ENCODE measurements at places on chromosomes 1 and 21.

GRCh38 chr1:193909406-193910082, 723.1 kb upstream of the B3GALT2 start:
- DNase-seq: no peak

GRCh38 chr1:167442854-167443565, 75.3 kb downstream of the CD247 start:
- DNase-seq: no peak

GRCh38 chr21:42379426-42380215, 13.3 kb upstream of the TFF1 start:
- DNase-seq: no peak

DNA sequence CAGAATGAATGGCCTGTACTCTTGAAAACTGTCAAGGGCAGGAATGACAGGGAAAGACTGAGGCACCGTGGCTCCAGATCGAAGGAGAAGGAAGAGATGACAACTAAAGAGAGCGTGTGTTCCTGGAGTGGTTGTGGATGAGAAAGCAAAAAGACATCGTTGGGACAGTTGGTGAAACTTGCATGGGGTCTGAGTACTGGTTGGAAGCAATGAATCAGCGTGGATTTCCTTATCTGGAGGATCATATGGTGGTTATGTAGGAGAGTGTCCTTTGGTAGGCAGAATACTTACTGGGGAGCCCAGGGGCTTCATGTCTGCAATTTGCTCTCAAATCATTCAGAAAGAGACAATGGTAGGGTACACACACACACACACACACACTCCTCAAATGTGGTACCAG, 13.9 kb downstream of the LEMD1 start:
- no peak for DNase-seq

GRCh38 chr1:221794079-221794670, 52.3 kb upstream of the DUSP10 start:
- DNase-seq: no peak

GRCh38 chr1:44267438-44267837, 54.2 kb downstream of the DMAP1 start:
- no peak for DNase-seq

DNA sequence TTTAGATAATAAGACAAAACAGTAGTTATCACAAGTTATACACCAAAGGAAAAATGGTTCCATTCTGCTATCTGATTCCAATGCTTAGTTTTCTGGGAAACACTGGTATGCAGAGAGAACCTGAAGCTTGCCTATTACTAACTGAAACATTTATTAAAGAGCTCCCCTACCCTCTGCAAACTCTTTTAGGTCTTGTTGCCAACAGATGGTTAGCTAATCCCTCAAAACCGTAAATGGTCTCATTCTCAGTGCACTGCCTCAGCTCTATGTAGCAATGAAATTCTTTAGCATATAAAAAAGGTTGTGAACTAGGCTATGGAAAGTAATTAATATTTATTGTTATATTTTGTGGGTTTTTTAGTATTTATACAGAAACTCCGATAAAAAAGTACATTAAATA, 20.4 kb downstream of the C21orf91 start:
- no peak for DNase-seq

- peak; percentile 67 for DNase-seq
These were observed 1.2 kb downstream of the FAM167B start for GRCh38 chr1:32247983-32248889.
